ENCODE measurements at places on chromosomes 11 and 22.

GRCh38 chr11:104926771-104927611 lies 28.7 kb upstream of the CASP12 start:
- no peak for DNase-seq

GRCh38 chr11:72552399-72552910 lies 118.1 kb upstream of the CLPB start:
- DNase-seq, result no peak

- no peak for DNase-seq
Measured at GRCh38 chr11:68008381-68009337, 1.5 kb upstream of the ALDH3B1 start.

DNA sequence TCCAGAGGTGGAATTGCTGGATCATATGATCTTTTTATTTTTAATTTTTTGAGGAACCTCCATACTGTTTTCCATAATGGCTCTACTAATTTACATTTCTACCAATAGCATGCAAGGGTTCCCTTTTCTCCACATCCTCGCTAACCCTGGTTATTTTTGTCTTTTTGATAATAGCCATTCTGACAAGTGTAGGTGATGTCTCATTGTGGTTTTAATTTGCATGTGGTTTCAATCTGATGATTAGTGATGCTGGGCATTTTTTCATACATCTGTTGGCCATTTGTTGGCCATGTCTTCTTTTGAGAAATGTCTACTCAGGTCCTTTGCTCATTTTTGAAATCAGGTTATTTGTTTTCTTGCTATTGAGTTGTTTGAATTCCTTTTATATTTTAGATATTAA lies 15.4 kb upstream of the OR4D5 start:
- no peak for DNase-seq

- no peak for DNase-seq
Measured at GRCh38 chr11:103844327-103845215, 191.9 kb upstream of the DDI1 start.

- DNase-seq, result no peak
Measured at GRCh38 chr11:75298191-75298975, 53.1 kb downstream of the ARRB1 start.

DNA sequence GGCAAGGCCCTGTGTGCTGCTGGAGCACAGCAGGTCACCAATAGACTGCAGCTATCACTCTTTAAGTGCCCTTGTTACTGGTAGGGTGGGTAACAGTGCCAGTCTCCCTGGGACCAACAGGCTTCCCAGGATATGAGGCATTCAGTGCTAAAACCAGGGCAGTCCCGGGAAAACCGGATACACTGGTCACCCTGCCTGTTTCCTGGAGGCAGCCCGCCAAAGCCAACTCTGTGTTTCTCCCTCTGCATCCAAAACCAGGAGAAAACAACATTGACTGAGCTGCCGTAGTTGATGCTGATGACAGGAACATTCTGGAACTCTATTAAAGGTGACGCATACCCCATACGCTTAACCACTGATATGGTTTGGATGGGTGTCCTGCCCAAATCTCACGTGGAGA lies 149.1 kb downstream of the SHANK2 start:
- no peak for DNase-seq

DNA sequence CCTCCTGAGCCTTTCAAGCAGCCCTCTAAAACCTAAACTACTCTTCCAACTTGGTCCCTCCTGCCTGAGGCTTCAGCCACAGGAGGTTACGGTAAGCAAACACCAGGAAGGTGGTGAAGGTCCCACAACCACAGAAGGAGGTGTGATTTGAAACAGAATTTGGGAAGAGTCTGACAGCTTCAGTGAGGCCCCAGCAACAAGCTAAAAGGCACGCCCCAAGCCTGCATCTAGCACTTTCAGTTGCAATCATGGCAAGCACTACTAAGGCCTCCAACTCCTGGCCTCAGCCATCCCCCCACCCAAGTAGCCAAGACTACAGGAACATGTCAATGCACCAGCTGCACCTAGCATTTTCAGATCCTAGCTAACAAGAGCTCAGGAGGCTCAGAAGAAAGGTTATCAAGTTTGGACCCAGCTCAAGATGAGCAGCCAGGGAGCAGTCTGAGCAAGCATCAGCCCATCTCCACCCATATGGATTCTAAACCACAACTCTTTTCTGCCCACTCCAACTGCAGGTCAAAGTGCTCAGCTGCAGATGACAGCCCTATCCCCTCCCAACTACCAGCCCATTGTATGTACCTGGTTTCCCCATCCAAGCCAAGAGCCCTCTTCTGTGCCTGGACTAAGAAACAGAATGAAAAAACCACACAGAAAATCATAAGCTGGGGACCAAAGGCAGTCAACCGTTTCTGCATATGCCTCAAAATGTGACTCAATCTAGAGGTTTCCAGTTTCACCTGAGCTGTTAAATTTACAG lies 10.4 kb upstream of the AHNAK start:
- no peak for DNase-seq

Measured in Panc1 (cell line).